ENCODE measurements at places on chromosomes 2 and 18.
A peak's percentile ranks its signal among the peaks of the same experiment; 100 is the strongest.

GRCh38 chr2:209416913-209417312, 6.9 kb upstream of the MAP2 start:
- no peak for DNase-seq

GRCh38 chr2:15348045-15348444, 213.1 kb downstream of the NBAS start:
- DNase-seq, result no peak

DNA sequence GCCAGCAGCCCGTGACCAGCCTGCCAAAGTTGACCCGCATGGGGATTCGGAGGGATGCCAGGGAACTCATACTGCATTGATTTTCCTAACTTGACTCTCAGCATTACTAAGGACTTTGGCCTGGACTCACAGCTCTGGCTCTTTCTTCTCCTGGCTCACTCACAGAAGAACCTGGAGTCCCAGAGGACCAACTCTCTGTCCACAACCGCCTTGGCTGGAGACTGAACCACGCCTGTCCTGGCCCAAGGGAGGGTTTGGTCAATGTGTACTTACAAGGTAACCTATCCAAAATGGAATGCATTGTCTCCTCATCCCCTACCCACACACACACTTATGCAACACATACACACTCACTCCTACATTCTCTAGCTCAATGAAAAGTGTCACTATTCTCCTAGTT, 135.6 kb upstream of the KLHL29 start:
- DNase-seq, result peak; percentile 26

- no peak for DNase-seq
Observed at GRCh38 chr2:197159661-197160211, 150.8 kb downstream of the ANKRD44 start.

GRCh38 chr2:8998418-8999101, 4.9 kb downstream of the MBOAT2 start:
- DNase-seq, result no peak

DNA sequence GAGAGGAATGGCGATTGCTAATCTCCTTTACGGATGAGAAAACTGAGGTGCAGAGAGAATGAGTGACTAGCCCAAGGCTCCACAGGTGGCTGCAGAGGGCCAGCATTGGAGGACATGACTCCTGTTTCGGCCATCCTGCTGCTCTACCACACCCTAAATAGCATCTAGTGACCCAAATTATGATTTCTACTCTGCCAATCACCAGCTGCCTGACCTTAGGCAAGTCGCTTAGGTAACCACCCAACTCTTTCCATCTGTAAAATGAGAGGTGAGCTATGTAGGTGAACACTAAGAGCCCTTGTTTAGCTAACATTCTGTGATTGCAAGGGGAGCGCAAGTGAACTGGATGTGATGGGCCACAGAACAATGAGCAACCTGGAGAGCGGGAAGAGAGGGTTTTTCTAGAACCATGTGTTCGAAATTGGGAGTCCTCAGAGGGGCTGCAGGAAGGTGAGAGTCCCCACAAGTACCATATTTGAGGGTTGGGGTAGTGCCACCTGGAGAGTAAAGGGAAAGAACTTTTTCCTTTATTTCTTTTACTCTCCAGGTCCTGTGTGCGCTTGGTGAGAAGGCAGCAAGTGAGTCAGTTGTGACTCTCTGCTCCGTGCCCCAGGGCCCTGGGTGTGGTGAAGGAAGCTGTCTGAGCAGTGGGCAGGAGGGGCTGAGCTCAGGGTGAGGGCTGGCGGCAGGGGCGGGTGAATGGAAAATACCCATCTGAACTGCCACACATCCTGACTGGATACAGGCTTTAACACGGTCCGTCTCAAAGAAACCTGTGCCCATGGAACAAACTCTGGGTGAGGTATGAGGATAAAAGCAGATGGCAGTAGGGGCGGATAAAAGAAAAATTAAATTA, 2.4 kb downstream of the CYP27C1 start:
- DNase-seq, result no peak

DNA sequence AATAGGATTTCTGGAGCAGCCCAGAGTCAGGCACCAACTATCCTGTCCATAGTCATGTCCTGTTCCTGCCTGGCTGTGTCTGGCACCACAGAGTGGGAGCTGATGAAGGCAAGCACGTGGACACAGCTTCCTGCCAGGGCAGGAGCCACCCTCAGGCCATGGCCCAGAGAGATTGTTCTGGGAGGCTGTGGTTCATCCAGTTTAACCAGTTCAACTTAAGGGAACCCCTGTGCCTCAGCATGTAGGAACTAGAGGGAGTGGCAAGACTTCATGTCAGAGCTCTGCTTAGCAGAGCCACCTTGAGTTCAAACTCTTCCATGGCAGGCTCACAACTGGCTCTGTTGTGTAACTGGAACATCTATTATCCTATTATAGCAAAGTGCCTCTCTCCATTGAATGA, 73.2 kb upstream of the NCKAP5 start:
- DNase-seq, result peak; percentile 73

DNA sequence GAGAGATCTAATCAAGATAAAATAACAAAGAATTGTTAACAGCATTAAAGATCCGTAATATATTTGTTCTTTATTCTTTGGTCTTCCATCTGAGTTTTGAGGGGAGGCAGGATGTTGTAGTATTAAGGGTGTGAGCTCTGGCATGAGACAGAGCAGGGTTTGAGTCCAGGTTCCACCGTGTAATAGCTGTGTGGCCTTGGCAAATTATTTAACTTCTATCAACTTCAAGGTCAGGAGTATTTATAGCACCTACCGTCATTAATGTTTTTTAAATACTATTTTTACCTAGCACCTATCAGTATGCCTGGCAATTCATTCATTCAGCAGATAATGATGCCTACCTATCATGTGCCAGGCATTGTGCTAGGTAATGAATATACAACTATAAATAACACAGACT, 180.1 kb upstream of the NABP1 start:
- DNase-seq, result no peak

- no peak for DNase-seq
Observed at GRCh38 chr2:70080610-70081200, 6.6 kb upstream of the PCBP1 start.

- no peak for DNase-seq
Observed at GRCh38 chr2:222423632-222424275, 589 bp upstream of the SGPP2 start.

- DNase-seq, result no peak
Observed at GRCh38 chr2:216838151-216838550, 21.7 kb downstream of the TNP1 start.

DNA sequence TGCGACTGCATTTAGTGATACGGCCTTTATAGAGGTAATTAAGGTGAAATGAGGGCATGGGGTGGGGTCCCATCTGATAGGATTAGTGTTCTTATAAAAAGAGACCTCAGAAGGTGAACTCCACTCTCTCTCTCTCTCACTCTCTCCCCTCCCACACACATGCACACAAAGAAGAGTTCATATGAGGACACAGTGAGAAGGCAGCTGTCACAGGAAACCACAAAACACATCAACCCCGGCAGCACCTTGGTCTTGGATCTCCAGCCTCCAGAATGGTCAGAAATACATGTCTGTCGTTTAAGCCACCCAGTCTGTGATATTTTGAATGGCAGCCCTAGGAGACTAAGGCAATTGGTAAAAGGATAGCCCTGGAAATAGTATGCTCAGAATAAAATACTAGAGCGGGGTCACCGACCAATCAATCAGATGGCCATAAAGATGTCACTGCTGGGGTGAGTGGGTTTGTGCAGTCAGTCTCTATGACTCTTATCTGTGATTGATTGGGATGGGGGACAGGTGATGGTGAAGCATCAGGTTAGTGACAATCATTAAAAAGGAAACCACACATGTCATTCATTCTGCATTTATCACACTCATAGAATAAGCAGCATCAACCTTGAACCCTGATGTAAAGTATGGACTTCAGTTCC, 118.9 kb upstream of the POU3F3 start:
- DNase-seq, result no peak

DNA sequence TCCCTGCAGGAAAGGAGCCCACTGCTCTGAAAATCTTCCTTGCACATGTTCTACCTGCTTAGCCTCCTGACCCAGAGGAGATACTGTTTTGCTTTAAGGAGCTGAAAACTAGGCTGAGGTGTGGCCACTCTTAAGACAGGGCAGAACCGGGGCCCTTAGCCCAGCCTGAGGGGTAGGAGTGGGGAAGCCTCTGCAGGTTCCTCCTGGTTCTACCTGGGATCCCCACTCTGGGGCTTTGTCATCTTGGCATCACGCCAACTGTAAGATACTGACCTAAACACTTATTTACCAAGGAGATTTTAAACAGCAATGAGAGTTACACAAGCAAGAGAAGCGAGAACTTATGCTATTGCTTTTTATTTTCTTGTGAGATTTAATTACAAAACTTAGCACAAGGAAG, 86.9 kb downstream of the KCTD1 start:
- no peak for DNase-seq

GRCh38 chr2:177229442-177230242, 17.0 kb downstream of the HNRNPA3 start:
- no peak for DNase-seq

DNA sequence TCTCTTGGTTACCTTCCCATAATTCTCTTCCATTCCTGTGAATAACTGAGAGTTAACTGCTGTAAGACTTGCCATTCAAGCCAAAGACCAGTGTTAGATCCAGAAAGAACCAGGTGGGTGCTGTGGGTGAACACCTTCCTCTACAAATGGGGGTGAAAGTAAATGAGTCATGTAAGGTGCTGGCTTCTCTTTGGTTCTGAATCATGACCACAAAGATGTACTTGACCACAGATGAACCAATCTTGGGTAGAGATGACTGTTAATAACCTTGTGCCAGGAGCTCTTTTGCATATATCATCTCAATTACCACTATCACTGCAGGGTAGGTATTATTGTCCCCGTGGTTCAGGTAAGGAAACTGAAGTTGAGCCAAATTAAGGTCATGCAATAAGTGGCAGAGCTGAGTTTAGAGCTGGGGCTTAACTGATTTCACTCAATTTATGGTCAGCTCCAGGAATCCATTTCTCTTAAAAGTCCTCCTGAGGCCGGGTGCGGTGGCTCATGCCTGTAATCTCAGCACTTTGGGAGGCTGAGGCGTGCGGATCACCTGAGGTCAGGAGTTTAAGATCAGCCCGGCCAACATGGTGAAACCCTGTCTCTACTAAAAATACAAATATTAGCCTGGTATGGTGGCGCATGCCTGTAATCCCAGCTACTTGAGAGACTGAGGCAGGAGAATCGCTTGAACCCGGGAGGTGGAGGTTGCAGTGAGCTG, 244.9 kb upstream of the CXCR4 start:
- DNase-seq, result no peak

DNA sequence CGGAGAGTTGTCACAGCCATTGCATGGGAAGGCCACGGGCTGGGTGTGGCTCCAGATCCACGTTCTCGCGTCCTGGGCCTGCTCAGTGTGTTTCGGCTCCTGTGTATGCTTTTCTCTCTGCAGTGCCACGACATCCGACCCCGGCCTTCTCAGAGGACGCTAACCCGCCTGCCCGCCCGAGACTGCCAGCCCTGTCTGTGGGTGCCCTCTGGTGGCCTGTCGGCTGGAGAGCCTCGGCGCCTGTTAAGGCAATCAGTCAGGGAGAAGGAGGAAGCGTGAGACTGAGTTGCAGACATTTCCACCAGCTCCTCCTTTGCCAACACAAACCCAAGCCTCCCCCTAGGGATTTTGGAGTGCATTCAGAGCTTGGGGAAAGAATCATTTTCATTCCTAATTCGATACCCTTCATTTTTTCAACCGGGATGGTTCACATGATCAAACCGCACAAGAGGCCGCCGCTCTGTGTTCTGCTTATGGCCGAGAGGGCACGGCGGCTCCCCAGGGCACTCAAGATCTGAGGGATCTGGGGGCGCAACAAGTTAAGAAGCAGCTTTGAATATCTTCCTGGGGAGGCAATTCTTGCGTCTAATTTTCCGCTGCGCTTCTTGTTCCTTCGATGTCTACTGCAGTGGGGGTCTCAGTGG, 37.5 kb upstream of the ZBTB7C start:
- peak; percentile 87 for DNase-seq
